Mesothelial cell of epicardium (in vitro differentiated cells): ENCODE measurements at places on chromosomes 5 and 9.

DNA sequence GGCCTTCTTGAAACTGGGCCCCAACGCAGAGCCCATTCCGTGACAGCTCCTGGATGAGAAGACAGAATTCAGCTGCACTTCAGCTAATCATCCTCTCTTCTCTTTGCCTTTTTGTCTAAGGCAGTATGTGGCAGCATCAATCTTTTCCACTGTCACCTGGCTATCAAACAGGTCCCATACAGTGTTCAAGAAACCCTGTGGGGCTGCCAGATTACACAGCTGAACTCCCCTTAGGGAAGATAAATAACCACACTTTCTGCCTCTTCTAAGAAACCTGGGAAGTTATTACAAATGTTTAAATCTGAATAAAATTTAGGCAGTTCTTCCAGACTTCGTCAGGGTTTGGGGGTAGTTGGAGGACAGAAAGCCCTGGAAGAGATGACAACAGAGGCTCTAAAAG lies 61.0 kb downstream of the SPEF2 start:
- no peaks in the 10 kb centered on the region for H3K27me3 ChIP-seq
- H3K27ac ChIP-seq = no peak overlapping the region
- no peaks in the 10 kb centered on the region for H3K4me1 ChIP-seq
- no peak for DNase-seq

- DNase-seq = no peak
- H3K36me3 ChIP-seq = no peaks in the 10 kb centered on the region
- H3K4me1 ChIP-seq = peaks cover 12% of the 10 kb centered on the region
- no peak overlapping the region for H3K27ac ChIP-seq
- H3K27me3 ChIP-seq = no peaks in the 10 kb centered on the region
These were observed 77.6 kb upstream of the IRX1 start for GRCh38 chr5:3518051-3518450.

DNA sequence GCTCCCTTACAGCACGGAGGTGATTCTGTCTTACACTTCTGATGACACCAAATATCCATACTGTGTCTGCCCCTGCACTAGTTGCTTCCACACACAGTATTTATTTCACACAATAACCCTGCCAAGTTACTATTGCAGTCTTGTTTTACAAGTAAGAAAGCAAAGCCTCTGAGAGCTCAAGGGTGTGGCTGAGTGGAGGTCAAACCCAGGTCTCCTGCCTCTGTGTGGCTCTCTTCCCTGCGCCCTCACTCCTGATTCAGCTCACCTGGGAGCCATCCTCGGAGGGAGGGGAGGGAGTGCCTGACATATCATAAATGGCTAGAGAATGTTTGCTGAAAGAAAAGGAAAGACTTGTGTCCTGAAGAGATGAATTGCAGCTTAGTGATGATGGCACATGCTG lies 41.0 kb downstream of the MVB12B start:
- peak overlapping the region; percentile 68 for H3K27ac ChIP-seq
- H3K4me3 ChIP-seq = no peak overlapping the region
- H3K27me3 ChIP-seq = no peaks in the 10 kb centered on the region
- peaks cover 22% of the 10 kb centered on the region for H3K4me1 ChIP-seq
- DNase-seq = no peak
- H3K36me3 ChIP-seq = peaks cover 18% of the 10 kb centered on the region

GRCh38 chr9:102483651-102484050 lies 511.5 kb upstream of the CYLC2 start:
- no peaks in the 10 kb centered on the region for H3K36me3 ChIP-seq
- no peak overlapping the region for H3K27ac ChIP-seq
- no peaks in the 10 kb centered on the region for H3K4me1 ChIP-seq
- H3K4me3 ChIP-seq = no peak overlapping the region
- DNase-seq = no peak

DNA sequence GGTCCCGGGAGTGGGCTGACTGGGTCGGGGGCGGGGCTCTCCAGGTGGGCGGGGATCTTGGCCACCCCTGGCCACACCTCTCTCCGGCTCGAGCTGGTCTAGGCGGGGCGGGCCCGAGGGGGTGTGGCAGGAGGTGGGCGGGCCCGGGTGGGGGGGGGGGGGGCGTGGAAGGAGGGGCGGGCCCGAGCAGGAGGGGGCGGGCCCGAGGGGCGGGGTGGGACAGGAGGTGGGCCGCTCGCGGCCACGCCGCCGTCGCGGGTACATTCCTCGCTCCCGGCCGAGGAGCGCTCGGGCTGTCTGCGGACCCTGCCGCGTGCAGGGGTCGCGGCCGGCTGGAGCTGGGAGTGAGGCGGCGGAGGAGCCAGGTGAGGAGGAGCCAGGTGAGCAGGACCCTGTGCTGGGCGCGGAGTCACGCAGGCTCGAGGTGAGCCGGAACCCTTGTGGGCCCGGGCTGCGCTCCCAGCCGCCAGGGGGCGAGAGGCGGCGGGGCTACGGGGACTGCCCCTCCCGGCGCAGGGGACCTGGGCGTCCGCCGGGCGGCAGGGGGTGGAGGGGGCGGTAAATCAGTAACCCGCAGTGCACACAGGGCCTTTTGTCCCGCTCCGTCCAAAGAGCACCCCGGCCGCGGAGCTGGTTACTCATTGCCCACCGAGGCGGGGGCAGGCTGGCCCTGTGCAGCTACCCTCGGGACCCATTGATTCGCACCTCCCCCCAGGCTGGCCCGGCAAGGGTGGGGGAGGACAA lies at the start of gene FGFR4:
Gene FGFR4, plus strand, starts transcription at position 262 of the 744 bp plus-strand sequence. CDS start 2,688 bp downstream, outside the sequence.
- H3K36me3 ChIP-seq = no peaks in the 10 kb centered on the region
- H3K27ac ChIP-seq = peak within 1 kb of the TSS; percentile 19
- peaks cover 6% of the 10 kb centered on the region for H3K4me1 ChIP-seq
- peak; percentile 66 for DNase-seq
- H3K27me3 ChIP-seq = peaks cover 31% of the 10 kb centered on the region

DNA sequence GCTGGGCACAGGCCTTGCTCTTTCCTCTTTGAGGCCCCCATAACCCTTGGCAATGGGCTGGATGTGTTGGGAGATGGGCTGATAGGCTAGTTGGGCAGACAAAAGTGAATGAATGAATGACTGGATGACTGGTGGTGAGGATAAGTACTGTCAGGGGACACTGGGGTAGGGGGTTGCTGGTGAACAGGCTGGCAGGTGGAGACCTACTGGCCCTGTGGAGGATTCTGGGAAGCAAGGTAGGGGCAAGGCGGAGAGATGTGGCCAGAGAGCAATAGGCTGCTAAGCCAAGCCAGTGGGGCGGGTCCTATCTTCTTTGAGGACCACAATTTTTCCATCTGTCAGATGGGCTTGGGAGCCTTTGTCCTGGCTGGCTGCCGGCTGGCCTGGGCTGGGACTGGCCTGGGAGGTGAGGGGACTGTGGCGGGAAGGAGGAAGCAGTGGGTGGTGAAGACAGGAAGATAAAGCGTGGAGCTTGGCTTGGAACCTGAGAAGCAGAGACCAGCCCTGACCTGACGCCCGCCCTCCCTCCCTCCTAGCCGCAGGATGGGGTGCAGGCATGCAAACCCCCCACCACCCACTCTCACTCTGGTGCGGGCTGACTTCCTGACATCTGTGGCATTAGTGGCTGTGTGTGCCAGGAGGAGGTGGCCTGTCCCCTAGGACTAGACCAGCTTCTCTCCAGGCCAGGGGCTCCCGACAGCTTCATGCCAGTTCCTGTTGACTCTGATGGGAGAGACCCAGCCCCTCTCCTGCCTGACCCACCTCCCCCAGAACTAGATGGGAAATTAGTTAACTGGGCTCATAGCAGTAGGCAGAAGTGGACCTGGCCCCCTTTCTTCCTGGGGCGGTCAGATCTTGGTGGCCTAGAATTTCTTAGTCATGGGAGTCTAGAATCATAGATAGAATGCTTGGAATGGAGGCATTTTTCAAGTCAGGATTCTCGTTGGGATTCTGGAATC lies 9.5 kb downstream of the CXXC5 start:
- no peak for DNase-seq
- H3K4me3 ChIP-seq = no peak overlapping the region
- peak overlapping the region; percentile 83 for H3K27ac ChIP-seq
- H3K27me3 ChIP-seq = no peaks in the 10 kb centered on the region
- peaks cover 77% of the 10 kb centered on the region for H3K4me1 ChIP-seq

DNA sequence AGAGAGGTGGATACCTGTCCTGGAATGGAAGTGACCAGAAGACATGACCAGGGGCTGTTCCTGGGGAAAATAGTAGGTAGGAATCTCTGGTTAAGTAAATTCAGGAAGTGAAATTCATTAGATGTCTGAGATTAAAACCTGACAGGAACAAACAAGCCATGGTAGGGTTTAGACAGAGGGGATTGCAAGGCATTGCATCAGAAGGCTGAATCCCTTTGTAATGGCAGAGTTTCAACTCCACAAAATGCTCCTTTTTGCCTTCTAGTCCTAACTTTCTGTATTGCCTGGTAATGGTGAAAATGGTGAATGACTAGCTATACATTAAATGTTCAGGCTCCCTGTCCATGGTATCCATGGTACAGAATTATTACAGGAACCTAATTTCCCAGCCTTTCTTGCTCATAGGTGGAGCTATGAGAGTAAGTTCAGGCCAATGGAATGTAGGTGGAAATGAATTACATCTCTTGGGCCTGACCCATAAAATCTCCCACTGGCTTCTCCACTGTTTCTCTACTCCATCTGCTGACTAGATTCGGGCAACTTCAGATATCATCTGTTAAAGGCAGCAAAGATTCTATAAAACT lies 113.4 kb upstream of the CNTLN start:
- no peak overlapping the region for H3K27ac ChIP-seq
- peaks cover 2% of the 10 kb centered on the region for H3K36me3 ChIP-seq
- H3K4me1 ChIP-seq = peaks cover 8% of the 10 kb centered on the region
- H3K4me3 ChIP-seq = no peak overlapping the region

- no peak overlapping the region for H3K4me3 ChIP-seq
- no peak for DNase-seq
- no peak overlapping the region for H3K27ac ChIP-seq
These were observed 210.7 kb upstream of the DMRT1 start for GRCh38 chr9:630817-631216.

- no peaks in the 10 kb centered on the region for H3K36me3 ChIP-seq
- H3K4me3 ChIP-seq = no peak overlapping the region
- H3K27me3 ChIP-seq = no peaks in the 10 kb centered on the region
- H3K4me1 ChIP-seq = peaks cover 25% of the 10 kb centered on the region
- no peak for DNase-seq
These were observed 202.2 kb upstream of the DMRTA1 start for GRCh38 chr9:22244139-22245011.

- no peaks in the 10 kb centered on the region for H3K4me1 ChIP-seq
- H3K4me3 ChIP-seq = no peak overlapping the region
- no peaks in the 10 kb centered on the region for H3K27me3 ChIP-seq
These were observed 2.0 kb downstream of the OR1J1 start for GRCh38 chr9:122475717-122476116.

DNA sequence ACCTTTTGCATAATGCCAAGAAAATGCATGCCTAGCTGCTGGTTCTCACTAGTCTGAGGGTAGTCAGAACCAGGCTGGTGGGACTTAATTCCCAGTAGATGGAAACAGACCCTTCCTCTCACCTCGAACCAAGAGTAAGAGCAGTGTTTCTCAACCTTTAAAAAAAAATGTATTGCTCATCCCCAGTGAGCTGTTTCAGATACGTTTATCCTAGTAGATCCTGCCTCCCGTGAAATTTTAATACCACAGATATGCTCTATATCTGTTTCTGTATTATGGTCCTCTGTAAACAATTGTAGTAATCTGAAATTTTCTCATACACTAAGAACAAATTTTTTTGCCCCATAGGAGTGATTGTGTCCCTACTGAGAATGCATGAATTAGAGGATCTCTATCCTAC lies 86.2 kb downstream of the TEK start:
- H3K4me3 ChIP-seq = no peak overlapping the region
- DNase-seq = no peak
- H3K27ac ChIP-seq = no peak overlapping the region
- H3K4me1 ChIP-seq = peaks cover 5% of the 10 kb centered on the region
- H3K27me3 ChIP-seq = no peaks in the 10 kb centered on the region

DNA sequence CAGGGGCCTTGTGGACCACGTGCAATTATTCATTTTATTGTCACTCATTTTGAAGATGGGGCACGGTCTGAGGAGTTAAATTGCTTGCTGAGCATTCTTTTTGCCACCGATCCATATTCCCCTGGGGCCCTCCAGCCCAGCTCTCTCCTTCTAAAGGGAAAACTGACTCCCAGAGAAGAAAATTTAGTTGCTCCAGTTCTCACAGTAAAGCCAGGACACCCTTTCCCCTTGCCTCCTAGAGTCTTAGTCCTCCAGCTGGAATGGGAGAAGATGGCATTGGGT lies 1.0 kb upstream of the PANK3 start:
- peak overlapping the region; percentile 77 for H3K4me3 ChIP-seq
- H3K27ac ChIP-seq = peak overlapping the region; percentile 99
- peaks cover 5% of the 10 kb centered on the region for H3K36me3 ChIP-seq
- DNase-seq = no peak
- no peaks in the 10 kb centered on the region for H3K27me3 ChIP-seq

GRCh38 chr9:91354881-91355280 lies 6.8 kb downstream of the AUH start:
- no peak for DNase-seq
- H3K4me3 ChIP-seq = no peak overlapping the region
- H3K27ac ChIP-seq = no peak overlapping the region

DNA sequence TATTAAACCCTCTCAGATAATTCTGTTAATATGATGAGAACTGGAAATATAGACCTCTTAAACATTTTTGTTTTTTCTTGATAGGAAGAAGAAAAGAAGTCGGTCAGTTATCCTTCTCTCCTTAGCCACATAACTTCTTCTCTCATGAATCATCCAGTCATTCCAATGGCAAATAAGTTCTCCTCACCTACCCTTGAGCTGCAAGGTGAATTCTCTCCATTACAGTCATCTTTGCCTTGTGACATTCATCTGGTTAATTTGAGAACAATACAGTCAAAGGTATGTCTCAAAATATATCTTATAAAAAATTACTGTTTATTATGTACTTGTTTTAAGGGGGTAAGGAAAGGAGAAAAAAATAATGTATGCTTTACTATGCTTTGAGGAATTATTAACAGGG lies 165.3 kb downstream of the MAN2A1 start:
- H3K4me1 ChIP-seq = peaks cover 16% of the 10 kb centered on the region
- H3K27ac ChIP-seq = no peak overlapping the region
- H3K36me3 ChIP-seq = peaks cover 26% of the 10 kb centered on the region
- H3K4me3 ChIP-seq = no peak overlapping the region

- H3K27ac ChIP-seq = no peak overlapping the region
- no peaks in the 10 kb centered on the region for H3K27me3 ChIP-seq
- peaks cover 4% of the 10 kb centered on the region for H3K4me1 ChIP-seq
- H3K36me3 ChIP-seq = no peaks in the 10 kb centered on the region
- no peak overlapping the region for H3K4me3 ChIP-seq
These were observed 145.9 kb downstream of the CARTPT start for GRCh38 chr5:71864730-71865601.

GRCh38 chr5:80755626-80756025 lies 100.8 kb upstream of the DHFR start:
- H3K4me3 ChIP-seq = no peak overlapping the region
- peaks cover 4% of the 10 kb centered on the region for H3K4me1 ChIP-seq
- DNase-seq = no peak
- H3K27ac ChIP-seq = no peak overlapping the region
- H3K27me3 ChIP-seq = no peaks in the 10 kb centered on the region

DNA sequence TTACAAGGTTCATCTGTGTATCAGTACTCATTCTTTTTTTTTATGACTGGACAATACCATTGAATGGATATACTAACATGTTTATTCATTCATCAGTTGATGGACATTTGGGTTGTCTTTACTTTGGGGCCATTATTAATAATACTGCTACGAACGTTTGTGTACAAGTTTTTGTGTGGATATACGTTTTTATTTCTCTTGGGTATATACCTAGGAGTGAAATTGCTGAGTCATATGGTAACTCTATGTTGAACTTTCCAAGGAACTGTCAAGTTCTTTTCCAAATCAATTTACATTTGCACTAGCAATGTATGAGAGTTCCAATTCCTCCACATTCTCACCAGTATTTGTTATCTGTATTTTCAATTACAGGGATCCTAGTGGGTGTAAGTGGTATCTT lies 12.0 kb upstream of the LECT2 start:
- peaks cover 5% of the 10 kb centered on the region for H3K4me1 ChIP-seq
- no peak overlapping the region for H3K4me3 ChIP-seq
- DNase-seq = no peak
- no peaks in the 10 kb centered on the region for H3K27me3 ChIP-seq
- peaks cover 3% of the 10 kb centered on the region for H3K36me3 ChIP-seq
- H3K27ac ChIP-seq = no peak overlapping the region
